Endodermal cell (in vitro differentiated cells): ENCODE measurements at places on chromosomes 12 and 14. TPM values are rescaled to one million over a fixed set of nuclear protein-coding genes. Genes with fewer than 3 reads are reported as not detected.

DNA sequence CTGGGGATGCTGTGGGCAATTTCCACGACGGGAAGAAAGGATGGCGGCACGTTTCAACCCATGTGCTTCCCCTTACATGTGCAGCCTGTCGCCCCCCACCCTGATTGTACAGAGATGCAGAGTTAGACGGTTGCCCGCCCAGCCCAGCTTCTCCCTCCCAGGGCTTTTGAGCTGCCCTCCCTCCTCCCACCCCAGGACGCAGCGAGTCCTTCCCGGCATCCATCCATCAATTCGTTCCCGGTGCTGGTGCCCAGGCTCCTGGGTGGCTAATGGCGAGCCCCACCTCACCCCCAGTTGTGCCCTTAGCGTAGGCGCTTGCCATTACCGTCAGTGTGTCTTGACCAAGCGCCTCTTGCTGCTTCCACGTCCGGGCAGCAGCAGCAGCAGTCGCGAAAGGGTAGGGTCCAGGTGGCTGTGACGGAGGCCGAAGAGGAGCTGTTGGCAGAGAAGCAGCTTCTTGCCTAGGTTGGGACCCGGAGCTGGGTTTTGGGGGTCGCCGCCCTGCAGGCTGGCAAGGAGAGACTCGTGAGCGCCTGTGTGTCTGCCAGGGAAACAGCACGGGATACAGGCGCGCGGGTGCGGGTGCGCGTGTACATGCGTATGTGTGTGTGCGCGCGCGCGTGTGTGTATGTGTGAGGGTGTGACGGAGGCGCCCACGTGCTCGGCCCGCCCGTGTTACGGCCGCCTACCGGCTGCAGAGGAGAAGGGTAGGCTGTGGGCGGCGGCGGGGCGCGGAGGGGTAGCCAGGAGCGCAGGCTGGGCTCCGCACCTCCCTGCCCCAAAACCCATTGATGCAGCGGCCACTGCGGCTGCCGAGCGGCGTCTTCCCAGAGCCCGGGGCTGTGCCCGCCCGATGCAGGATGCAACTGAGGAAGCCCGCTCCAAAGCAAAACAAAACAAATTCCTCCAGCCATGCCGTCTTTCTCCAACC is at the start of gene SLC6A15:
SLC6A15 (minus strand) TSS at position 602 of the 931 bp plus-strand sequence. CDS start 20,679 bp downstream, outside the sequence.
- peak; percentile 95 for DNase-seq

DNA sequence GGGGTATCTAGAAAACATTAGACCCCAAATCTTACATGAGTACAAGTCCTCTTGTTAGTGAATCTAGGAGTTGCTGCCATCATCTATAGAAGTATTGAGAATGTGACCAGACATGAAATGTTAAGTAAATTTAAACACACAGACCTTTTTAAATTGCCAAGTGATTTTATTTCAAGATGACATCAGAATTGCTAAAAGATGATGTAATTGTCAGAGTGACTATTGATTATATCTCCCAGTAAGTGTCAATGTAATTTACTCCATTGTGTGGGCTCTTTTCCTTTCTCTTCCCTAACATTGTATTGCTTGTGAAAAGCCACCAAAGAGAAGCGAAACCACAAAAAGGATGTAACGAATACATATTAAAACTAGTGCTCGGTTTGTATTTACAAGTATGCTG is 16.8 kb downstream of the ADAM21 start:
- no peak for DNase-seq

- peak; percentile 45 for DNase-seq
These were observed 28.8 kb downstream of the CLSTN3 start for GRCh38 chr12:7158781-7159609.

DNA sequence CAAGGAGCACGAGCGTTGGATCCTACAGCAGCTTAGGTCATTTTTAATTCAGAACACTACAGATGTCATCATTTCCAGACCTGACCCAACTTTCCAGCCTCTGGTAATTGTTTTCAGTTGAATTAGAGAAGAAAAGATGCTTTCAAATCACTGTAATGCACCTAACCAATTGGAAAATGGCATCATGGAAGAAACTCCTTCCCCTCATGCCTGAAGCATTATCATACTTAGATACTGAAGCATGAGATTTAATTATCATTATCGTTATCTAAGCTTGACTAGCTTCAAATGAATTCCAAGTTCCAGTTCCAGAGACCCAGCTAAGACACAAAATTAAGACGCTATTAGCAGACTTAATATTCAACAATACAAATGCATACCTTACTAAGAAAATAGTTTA is 299.3 kb downstream of the TMEM132D start:
- DNase-seq, result no peak

DNA sequence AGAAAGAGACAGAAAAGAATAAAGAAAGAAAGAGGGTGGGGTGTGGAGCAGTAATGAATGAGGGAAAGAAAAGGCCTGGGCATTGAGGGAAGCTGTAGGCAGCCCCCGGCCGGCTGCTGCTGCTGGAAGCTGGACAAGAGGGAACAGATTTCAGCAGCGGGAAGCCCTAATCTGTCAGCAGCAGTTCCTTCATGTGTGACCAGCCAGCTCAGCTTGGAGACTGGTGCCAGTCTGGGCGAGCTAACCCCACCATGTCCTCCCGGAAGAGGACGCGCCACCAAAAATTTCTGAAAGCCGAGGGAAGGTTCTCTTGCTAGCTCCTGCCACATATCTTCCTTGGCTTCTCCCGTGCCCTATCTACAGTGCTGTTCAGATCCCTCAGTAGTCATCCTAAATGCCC is 236.8 kb downstream of the GRIN2B start:
- DNase-seq, result no peak

Gene KLRB1
- not detected in 3 replicates for total RNA-seq

Gene CIDEB
- 0.97 to 4.9 TPM (median 1.8 TPM) in 3 replicates for total RNA-seq

Gene MYRFL
- total RNA-seq, result 0.15 TPM in 1 of 3 replicates, not detected in the others
